Fibroblast of skin of left quadriceps (primary cell): ENCODE measurements at places on chromosomes 1 and 21.

GRCh38 chr1:66445492-66446181, 88.3 kb upstream of the SGIP1 start:
- DNase-seq = no peak

DNA sequence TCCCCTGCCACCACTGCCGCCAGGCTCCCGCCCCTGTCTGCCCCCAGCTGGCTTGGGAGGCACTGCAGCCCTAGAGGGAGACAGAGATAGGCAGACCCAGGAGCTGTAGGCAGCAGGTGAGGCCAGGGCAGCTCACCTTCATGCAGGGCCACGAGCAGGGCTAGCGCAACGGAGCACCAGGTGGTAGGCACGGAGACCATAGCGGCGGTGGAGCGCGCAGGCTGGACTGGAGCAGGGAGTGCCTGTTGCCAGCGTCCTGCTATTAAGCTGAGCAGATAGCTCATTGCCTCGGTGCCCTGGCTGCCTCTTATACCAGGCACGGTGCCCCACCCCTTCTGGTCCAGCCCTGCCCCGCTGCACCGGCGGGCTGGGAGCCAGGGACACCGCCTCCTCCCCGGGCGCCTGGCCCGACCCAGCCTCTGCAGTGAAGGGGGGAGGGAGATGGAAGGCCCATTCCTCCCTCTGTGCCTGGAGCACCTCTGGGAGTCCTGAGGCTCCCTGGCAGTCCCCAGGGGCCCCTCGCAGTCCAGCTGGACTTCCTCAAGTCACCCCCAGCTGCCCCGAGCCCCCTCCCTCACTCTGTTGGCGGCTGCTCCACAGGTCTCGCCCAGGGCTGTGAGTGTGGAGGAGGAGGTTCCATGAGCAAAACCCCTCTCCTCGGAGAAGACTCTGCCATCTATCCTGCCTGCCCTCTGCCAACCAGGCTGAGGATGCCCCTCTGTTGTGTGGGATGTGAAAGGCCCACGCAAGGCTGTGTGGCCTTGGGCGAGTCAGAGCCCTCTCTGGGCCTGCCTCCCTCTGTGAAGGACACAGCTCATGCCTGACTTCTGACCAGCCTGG, at the start of gene EDN2:
Gene EDN2, minus strand, starts transcription at position 282 of the 840 bp plus-strand sequence. Its CDS starts 82 bp downstream, at position 200.
- DNase-seq = no peak

DNA sequence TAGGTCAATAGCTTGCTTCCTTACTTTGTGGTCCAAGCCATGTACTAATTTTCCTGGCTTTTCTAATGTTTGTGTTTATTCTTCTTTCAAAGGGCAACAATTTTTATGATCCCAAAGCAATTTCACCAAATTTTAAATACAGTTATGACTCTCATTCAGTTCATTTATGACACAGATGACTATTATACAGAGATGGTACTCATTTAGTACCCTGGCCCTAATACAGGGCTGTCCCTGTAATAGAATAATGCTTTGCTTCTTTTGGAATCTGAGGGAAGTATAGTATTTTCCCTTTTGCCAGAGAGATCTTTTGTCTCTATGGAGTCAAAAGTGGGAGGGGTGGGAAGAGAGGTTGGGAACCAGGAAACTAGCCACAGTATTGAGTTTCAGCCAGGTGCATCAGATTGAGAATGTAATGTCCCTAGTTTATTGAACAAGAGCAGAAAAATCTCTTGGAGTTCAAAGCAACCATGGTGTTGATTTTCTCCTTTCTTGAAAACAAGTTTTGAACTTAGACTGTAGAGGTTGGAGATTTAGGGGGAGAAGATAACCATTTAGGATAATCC, 20.4 kb downstream of the DENND2D start:
- no peak for DNase-seq

DNA sequence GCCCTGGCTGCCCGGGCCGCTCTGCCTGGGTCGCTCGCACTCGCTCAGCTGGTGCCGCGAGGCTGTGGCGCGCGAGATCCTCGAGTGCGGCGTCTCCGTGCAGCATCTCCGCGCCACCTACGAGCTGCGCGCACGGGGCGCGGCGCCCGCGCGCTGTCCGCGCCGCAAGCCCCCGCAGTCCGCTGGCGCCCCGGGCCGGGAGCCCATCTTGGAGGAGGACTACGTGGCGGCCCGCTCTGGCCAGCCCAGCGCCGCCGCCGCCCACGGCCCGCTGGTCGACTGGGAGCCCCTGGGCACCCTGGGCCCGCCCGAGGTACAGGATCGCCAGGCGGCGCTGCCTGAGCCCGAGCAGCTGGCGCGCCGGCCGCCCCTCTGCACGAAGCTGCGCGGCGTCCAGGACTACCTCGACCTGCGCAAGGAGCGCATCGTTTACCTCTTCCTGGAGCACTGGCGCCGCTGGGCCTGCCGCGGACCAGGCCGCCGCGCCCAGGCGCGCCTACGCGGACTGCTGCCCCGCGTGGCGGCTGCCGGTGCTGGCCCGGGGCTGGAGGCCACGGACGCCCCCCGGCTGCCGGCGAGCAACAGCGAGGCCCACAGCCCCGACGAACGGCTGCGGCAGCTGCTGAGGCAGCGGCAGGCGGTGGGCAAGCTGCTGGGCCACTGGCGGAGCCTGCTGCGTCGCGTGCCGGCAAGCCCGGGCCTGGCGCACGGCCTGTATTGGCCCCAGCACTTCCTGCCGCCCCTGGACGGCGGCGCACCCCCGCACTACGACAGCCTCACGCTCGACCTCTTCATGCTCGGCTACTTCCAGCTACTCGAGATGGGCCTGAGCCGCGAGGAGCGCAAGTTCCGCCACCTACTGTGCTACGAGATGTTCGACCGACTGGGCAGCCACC, 10.9 kb downstream of the TNFRSF25 start:
- no peak for DNase-seq

DNA sequence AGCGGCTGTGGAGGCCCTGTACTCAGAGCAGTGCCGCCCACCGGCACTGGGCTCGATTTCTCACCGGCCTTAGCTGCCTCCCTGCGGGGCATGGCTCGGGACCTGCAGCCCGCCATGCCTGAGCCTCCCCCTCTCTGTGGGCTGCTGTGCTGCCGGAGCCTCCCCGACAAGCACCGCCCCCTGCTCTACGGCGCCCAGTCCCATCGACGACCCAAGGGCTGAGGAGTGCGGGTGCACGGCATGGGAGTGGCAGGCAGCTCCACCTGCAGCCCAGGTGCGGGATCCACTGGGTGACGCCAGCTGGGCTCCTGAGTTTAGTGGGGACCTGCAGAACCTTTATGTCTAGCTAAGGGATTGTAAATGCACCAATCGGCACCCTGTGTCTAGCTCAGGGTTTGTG, 5.2 kb upstream of the SOD1 start:
- DNase-seq = no peak

GRCh38 chr1:62508187-62508758, 71.4 kb downstream of the USP1 start:
- peak; percentile 15 for DNase-seq

DNA sequence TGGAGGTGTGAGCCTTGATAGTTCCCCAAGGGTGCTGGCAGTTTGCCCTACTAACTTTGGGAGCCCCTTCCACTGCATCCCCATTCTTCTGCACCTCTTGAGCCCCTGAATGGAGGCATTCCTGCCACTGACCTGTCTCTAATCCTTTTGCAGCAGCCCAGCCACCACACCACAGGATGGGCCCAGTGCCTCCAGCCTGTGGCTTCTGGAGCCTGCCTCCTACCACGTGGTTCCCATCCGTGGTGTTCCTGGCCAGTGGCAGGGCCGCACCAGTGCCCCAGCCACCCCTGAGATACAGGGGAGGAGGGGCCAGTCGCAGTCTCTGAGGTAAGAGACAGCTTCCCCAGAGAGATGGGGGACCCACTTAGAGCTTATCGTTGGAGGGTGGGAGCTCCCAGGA, 14.4 kb downstream of the INAVA start:
- no peak for DNase-seq

- DNase-seq = peak; percentile 41
Observed at GRCh38 chr21:15729674-15730483, at the start of gene USP25. USP25 (plus strand) TSS chr21:15729982; CDS start chr21:15730394, 412 bp downstream.

DNA sequence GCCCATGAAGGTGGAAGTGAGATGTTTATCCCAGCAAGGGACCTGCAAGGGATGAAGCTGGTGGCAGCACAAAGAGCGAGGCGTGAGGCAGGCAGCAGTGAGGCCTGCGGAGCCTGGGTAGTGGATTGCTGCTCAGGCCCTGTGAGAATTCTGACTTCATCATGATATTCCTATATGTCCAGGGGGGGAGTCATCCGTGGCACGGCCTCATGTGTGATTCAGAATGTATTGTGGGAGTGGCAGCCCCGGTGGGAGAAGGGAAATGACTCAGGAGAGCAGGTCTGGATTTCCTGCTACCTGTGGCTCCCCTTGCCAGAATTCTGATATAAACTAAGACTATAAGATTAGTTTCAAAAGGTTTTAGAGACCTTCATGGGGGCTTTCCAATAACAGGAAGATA, 240.9 kb downstream of the CAMTA1 start:
- no peak for DNase-seq

DNA sequence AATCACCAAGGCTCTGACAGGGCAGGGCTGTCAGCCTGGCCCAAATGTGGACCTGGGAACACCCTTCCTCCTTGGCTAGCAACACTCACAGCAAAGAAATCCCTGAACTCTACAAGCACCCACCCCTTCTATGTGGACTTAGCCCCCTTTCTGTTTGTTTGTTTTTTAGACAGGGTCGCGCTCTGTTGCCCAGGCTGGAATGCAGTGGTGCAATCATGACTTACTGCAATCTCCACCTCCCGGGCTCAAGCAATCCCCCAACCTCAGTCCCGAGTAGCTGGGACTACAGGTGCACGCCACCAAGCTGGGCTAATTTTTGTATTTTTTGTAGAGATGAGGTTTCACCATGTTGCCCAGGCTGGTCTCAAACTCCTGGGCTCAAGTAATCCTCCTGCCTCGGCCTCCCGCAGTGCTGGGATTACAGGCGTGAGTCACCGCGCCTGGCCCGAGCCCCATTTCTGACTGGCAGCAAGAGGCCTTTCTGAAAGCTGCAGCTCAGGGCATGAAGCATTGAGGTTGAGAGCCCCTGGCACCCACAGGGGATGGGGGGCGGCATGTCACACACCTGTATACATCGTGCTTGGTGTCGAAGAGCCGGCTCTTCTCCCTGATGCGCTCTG, 16.2 kb downstream of the RIPK4 start:
- DNase-seq = no peak

- DNase-seq = peak; percentile 100
Observed at GRCh38 chr1:221741703-221742554, at the start of gene DUSP10. DUSP10 (minus strand) TSS chr1:221742089; CDS start chr1:221739744, 2,345 bp downstream.

DNA sequence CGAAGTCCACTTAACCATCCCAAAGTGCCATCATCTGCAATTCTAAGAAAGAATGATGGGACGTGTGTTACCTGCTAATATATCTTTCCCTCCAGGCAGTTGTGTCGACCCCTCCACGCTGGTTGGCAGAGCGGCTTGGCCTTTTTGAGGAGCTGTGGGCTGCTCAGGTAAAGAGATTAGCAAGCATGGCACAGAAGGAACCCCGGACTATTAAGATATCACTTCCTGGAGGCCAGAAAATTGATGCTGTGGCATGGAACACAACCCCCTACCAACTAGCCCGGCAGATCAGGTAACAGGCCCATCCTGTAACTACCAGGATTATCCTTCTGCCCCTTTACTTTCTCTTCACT, 520 bp downstream of the TARS2 start:
- no peak for DNase-seq

DNA sequence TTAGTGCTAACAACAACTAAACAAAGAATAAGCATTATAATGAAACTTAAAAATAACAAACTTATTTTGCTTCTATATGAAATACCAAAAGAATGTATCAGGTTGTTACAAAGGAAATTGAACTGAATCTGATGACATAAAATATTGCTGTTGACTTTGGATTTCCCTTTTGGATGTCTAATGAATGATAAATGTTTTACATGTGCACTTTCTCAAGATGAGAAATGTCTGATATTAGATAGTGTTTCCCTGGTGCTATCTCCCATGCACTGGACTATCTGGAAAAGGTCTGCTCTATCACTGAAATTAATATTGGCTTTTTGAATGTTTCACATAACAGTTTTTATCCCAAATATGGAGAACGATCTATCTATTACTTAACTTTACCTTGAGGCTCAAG, 179.9 kb downstream of the HMCN1 start:
- DNase-seq = no peak

DNA sequence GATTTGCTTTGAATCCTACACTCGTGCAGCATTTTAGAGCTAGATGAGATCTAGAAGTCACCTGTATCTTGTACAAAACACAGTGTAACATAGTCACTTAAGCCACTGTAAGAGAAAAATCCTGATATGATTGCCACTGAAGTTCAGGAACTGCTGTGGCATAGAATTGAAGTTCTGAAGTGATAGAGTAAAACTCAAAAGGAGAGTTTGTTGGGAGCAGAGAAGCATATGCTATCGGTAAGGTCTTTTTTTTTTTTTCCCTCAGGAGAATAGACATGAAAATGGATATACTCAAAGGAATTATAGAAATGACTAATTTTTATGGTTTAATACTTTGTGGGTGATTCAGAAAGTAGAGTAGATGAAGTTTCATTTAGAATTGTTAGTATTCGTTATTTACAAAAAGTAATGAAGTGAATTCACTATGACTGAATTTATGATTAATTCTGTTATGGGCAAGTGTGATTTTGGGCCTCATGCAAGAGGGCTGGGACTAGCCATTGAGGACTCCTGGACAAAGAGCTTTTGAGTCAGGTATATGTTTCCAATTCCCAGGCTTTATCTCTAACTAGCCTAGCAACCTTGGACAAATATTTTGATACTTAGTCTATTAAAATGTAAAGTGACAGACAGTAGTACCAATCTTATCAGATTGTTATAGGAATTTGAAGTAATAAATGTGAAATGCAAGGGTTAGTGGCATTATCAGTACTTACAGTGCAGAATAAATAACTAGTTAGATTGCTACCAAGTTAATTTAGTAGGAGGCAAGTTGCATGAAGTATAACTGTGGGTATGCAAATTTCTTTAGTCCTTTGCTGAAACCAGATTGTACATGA, 3.1 kb downstream of the KCTD3 start:
- no peak for DNase-seq

DNA sequence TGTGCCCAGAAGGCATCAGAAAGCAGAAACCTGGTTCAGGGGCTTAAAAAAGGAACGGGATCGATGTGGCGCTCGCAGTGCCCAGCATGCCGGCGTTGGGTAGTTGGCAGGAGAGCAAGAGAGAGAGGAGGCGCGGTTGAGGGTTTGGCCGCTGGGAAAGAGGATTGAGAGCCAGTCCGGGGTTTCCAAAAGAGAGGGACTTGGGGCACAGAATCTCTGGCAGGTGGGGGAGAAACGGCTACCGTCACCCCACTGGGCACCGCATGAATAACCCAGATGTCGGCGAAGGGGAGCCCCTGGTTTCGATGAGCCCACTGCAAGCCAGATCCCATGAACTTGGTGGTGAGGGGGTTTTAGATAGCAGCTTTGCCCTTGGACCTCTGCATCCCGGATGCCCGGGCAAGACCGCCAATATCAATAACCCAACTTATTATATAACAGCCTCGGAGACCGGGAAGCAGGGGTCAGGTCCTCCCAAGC, 60.4 kb upstream of the ACOT11 start:
- no peak for DNase-seq

GRCh38 chr1:98172578-98172977, 251.7 kb upstream of the DPYD start:
- DNase-seq = no peak
